Left lobe of liver (tissue), 2 donors: ENCODE measurements at places on chromosomes 5 and 9. TPM values are rescaled to one million over a fixed set of nuclear protein-coding genes. Genes with fewer than 3 reads are reported as not detected.

The GFI1B gene
- total RNA-seq: 0.15 TPM

The TMEM252 gene
- not detected for total RNA-seq

The CDX1 gene
- 0.15 TPM for total RNA-seq

The OBP2B gene
- total RNA-seq: not detected

DNA sequence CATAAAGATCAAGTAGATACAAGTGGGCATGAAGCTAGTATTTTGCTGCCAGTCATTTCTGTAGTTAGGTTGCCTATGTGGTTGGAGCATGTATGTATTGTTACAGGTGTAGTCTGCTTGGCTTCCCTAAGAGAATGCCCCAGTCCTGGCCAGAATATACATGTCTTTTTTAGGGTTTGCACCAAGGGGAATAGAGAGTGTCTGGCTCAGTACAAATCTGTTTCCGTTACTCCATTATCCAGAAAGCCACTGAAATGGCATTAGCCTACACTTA, 23.2 kb downstream of the TGFBR1 start:
- no peak for DNase-seq

DNA sequence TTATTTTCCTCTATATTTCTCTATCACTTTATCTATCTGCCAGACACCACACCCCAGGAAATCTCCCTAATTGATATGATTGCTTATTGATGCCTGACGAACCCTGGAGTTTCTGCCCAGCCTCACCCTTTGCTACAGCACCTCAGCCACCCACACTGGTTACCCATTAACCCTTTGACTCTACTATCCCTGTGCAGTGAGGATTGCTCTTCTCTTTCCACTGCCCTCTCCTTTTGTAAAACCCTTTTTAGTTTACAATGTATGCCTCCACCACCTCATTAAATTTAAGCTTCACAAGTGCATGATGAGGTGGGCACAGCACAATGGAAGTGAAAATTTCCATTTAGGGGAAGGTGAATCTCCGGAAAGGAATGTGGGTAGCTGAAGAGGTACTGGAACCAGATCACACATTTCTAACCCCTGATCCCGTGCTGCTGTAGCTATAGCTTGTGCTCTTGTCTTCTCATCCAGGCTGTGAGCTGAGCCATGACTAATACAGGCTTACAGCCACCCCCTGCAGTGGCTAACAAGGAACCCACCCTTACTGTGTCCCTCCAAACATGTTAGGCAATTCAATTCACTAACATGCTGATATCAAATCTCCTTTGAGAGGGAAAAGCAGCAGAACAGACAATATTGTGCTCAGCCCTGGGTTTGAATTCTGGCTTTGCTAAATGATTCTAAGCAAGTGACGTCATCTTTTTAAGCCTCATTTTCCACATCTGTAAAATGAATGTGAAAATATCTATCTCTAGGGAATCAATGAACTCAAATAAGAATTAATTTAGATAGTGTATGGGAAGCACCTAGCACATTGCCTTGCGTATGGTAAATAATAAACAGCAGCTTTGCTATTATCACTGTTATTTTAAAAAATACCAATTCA, 186.9 kb upstream of the TRIM32 start:
- DNase-seq: no peak

- peak; percentile 51 for DNase-seq
These were observed 326.8 kb upstream of the SGCD start for GRCh38 chr5:156000115-156000514.

DNA sequence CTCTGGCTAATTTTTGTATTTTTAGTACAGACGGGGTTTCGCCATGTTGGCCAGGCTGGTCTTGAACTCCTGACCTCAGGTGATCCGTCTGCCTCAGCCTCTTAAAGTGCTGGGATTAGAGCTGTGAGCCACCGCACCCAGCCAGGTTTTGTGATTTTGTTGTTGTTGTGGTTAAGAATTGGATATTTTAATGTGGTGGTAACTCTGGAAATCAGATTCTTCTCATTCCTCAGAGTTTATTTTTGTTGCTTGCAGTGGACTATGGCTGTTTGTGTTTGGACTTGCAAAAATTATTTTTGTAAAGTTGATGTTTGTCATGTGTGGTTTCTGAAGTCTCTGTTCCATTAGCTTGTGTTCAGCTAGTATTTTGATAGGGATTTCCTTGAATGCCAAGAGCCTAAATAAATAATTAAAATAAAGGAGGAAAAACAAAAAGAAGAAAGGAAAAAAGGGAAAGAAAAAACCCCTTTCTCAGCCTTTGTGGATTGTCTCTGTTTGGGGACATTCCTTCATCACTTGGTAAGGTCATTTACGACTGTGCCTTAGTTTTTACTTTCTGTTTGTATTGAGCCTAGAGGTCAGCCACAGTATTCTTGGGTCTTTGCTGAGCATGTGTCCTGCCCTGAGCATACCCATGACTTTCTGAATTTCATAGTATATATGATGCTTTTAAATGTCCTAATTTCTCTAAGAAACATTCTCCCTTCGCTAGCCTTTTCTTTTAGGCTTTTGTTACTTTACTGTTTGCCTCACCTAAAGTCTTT, 37.3 kb downstream of the PBX3 start:
- DNase-seq: no peak
